Lung (tissue), 17 donors: ENCODE measurements at places on chromosomes 12 and 14.

DNA sequence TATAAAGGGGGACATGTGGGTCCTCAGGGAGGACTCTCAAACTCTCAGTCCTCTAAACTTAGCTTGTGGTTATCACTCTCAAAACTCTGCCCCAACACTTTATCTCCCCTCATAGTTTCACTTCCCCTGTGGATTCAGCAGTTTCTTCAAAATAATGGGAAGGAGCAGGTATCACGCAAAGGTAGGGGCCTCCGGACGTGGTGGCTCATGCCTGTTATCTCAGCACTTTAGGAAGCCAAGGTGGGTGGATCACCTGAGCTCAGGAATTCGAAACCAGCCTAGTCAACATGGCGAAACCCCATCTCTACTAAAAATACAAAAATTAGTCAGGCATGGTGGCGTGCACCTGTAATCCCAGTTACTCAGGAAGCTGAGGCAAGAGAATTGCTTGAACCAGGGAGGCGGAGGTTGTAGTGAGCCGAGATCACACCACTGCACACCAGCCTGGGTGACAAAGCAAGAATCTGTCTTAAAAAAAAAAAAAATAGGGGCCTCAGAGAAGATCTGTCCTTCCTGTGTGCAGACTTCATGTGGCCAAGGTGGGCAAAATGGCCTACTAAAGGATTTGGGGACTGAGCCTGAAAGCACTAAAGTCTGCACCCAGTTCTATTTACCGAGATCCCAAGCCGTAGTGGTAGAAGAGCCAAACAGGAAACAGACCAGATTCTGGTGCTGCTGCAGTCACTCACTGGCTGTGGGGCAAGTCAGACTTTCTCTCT is 6.4 kb downstream of the ITGB7 start:
- DNase-seq, result no peak

- DNase-seq, result no peak
Observed at GRCh38 chr12:116331876-116332275, 54.4 kb upstream of the MED13L start.

DNA sequence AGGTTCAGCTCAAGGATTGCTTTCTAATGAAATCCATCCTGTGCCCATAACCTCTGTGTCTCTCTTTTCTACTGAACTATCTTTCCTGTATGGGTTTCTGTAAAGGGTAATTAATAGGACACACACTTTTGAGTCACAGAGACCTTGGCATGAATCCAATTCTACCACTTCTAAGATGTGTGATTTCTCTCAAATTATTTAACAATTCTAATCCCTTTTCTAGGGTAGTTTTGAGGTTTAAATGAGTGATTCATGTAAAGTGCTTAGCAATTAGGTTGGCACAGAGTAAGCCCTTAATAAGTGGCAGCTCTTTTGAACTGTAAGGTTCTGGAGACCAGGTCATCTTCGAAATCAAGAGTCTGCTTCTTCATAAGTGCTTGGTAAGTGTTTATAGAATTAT is 202.7 kb downstream of the RASSF9 start:
- DNase-seq, result no peak

DNA sequence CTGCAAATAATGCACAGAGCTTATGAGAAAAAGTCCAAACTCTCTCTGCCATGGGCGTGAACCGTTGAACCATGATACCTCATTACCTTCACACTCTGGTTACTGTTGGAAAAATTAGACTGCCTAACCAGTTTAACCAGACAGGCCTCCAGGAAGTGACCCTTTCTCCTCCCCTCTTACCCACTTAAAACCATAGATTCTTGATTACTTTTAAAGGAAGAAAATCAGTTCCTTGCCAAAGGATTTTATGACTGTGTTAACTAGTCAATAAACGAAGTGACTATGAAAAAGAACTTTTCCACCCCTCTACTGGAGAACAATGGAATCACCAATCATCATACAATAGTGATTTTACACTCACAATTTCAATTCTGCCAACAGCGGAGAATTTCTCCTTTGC is 254.0 kb upstream of the ATP2B1 start:
- no peak for DNase-seq

- DNase-seq, result no peak
Observed at GRCh38 chr12:128863957-128864356, 10.7 kb downstream of the GLT1D1 start.

GRCh38 chr12:54393743-54394142 is 9.2 kb upstream of the ZNF385A start:
- DNase-seq, result no peak

DNA sequence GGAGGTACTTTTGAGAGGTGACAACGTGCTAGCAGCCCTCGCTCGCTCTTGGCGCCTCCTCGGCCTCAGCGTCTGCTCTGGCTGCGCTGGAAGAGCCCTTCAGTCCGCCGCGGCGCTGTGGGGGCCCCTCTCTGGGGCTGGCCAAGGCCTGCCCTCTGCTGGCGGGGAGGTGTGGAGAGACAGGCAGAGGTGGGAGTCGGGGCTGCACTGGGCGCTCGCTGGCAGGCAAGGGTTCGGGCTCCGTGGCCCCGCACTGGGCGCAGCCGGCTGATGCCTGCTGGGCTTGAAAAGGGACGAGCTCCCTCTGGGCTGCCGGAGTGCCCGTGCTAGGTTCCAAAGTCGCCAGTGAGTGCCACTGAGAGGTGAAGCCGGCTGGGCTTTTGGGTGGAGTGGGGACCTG is 580.0 kb downstream of the DIO2 start:
- no peak for DNase-seq

DNA sequence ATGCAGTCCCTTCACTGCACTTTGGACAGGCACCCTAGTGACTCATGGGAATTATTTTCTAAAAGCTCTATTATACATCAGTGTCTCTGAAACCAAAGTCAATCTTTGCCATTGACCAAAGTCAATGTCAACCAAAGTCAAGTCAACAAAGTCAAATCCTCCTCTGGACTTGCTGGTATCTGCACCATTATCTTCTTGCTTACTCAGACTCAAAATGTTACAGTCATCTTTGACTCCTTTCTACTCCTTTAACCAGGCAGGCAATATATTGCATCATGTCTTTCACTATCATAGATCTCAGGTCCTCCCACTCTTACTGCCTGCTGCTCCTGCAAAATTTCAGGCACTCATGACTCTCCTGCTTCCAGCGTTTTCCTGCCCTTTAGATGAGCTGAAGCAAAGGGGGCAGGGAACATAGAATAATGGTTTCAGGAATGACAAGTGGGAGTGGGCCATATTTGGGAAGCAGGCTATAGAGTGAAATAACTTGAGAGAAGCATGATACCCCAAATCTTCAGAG is 39.2 kb downstream of the IGF1 start:
- no peak for DNase-seq

GRCh38 chr12:26122681-26123481 is 2.0 kb downstream of the BHLHE41 start:
- DNase-seq, result peak; percentile 52

GRCh38 chr12:87253157-87253556 is 776.0 kb downstream of the C12orf50 start:
- DNase-seq, result no peak

DNA sequence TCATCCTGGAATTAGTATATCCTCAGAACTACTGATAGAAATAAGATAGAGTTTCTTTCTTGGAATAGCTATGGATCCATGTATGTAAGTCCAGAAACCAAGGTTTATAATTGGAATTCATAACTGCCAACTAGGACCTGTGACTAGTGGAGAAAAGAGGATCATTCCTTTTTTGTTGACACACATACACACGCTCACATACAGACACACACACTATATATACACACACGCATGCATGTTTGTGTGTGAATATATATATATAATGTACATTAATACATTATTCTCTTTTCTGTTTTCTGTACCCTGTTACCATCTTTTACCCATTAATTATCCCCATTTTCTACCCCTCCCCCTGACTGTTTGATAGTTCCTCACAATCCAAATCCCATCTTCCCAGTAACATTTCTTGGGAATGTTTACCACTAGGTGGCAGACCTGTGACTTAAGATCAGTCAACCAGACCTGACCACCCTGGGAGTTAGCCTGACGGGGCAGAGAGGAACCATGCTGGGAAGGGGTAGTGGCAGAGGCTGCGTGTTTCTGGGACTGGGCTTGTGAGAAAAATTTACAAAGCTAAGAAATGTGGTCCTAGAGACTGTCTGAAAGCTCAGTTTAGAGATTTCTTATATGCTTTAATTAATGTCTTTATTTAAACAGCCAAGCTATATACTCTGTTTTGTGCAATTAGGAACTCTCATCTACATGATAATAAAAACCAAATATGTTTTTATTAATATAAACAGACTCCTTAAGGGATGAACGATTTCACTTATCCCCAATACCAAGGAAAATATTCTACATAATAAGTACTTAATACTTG is 308.0 kb downstream of the PPFIA2 start:
- DNase-seq, result peak; percentile 71

GRCh38 chr14:64700894-64701293 is 3.3 kb upstream of the PLEKHG3 start:
- peak; percentile 25 for DNase-seq

- DNase-seq, result no peak
Observed at GRCh38 chr12:68479261-68479895, 131.3 kb upstream of the RAP1B start.

- DNase-seq, result no peak
Observed at GRCh38 chr12:130636370-130636769, 79.7 kb downstream of the RIMBP2 start.

GRCh38 chr12:6867413-6868210 is at the start of gene TPI1:
TPI1 (plus strand) TSS chr12:6867531; CDS start chr12:6867567, 36 bp downstream.
- DNase-seq, result peak; percentile 90

DNA sequence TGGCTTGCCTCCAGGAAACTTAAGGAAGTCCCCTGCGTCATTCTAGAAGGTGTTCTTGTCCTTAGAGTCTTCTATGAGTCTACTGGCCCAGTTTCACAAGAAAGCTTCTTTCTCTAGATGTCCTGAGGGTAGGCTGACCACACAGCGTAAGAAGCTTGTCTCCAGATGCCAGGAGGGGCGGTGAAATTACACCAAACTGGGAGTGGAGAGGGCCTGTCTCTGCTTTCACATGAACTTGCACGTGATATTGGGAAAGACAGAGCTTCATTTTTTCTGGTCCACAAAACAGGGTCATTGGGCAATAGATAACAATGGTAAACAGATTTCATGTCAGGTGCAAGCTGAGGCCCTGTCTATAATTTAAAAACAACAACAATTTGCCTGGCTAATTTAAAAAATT is 85.7 kb upstream of the TBX3 start:
- DNase-seq, result no peak

DNA sequence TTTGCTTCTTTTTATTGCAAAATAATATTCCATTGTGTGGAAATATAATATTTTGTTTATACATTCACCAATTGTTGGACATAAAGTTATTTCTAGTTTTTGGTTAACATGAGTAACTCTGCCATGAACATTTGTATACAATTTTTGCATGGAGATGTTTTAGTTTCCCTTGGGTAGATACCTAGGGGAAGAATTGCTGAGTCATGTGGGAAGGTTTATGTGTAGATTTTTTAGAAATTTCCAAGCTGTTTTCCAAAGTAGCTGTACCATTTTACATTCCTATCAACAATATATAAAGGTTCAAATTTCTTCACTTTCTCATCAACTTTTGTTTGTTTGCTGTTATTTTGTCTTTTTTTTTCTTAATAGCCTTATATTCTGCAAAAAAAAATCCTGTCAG is 664.7 kb upstream of the FBXO33 start:
- no peak for DNase-seq

DNA sequence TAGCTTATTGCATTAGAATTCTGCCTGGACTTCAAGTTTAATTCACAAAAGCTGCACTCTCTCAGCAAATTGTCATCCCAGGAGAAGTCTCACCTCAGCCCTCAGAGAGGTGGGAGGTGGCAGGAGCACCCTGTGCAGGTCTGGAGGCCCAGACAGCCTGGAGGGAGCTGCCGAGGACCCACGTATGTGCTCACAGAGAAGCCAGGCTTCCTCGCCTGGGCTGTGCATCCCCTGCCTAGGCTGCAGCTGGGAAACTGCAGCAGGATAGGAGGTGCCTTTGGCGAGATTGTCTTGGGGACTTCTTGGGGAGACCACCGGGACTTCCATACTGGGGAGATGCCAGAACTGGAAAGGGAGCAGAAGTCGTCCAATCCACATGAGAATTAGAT is 8.8 kb downstream of the CPNE6 start:
- no peak for DNase-seq

GRCh38 chr14:97299661-97300060 is 502.5 kb downstream of the VRK1 start:
- no peak for DNase-seq

GRCh38 chr12:28938581-28939235 is 210.4 kb upstream of the FAR2 start:
- no peak for DNase-seq

DNA sequence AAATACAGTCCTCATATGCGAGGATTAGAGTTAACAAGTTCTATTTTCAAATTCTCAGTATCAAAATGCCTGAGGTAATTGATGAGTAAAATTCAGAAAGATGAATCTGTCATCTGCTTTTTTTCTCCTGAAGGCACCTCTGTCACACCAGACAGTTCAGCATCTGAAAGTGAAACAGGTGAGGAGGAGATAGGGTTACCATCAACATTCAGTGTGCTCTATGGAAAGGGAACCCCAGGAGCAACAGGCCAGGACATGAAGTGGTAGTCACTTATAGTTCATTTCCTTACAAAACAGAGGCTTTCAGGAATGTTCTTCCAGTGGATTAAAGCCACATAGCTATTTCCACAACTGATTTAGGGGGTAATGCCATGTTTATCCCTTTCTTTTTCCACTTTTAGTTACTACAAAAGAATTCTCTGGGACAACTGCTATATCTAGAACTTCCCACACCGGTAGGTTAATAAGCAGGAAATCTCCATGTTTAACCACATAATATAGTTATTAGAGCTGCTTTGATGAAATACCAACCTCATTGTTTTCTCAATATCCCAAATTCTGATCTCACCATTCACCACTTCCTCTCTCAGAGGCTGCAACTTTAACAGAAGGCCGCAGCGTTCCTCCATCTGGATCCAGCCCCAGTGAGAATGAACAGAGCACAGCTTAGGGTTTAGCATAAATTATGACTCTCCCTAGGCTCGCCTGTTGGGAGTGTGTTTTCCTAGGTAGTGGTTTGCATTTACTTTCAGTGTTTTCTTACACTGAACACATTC is 177.0 kb upstream of the CNTN1 start:
- DNase-seq, result no peak

DNA sequence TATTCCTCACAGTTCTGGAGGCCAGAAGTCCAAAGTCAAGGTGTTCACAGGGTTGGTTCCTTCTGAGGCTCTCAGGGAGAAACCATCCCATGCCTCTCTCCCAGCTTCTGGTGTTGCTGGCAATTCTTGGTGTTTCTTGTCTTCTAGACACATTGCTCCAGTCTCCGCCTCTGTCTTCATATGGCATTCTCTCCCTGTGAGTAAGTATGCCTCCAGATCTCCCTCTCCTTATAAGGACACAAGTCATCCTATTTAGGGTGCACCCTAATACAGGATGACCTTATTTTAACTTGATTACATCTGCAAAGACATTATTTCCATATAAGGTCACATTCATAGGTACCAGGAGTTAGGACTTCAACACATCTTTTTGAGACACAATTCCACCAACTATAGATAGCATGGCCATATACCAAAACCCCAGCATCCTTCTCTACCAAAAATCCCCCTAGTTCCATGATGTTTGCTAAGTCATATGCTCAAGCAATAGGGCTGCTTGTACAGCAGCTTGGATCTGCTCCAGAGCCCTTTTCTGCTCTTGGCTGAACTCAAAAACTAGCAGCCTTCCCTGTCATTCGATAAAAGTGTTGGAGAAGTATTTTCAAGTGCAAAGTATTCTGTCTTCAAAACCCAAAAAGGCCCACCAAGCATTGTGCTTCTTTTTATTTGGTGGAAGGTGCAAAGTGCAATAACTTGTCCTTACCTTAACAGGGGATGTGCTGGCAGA is 79.2 kb upstream of the CMKLR1 start:
- no peak for DNase-seq
